CD4-positive, alpha-beta T cell treated with Interleukin-4 for 4 hours (primary cell): ENCODE measurements at places on chromosomes 2 and 18.

DNA sequence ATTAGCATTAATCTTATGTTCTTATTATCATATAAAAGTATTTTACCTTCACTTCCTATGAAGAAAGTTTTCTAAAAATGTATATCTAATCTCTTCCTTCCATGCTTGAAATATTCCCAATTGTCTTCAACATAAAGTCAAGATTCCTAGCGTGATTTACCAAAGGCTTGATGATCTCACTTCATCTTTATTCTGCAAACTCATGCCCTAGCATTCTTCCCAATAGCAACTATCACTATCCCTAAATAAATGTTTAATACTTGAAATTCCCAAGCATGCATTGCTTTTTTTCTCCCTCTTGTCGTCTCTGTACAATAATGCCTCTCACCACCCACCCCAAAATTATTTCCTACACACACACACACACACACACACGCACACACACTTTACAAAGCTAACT, 125.8 kb downstream of the VWC2L start:
- DNase-seq = no peak

- DNase-seq = no peak
Observed at GRCh38 chr2:198374375-198375082, 570.1 kb downstream of the PLCL1 start.

DNA sequence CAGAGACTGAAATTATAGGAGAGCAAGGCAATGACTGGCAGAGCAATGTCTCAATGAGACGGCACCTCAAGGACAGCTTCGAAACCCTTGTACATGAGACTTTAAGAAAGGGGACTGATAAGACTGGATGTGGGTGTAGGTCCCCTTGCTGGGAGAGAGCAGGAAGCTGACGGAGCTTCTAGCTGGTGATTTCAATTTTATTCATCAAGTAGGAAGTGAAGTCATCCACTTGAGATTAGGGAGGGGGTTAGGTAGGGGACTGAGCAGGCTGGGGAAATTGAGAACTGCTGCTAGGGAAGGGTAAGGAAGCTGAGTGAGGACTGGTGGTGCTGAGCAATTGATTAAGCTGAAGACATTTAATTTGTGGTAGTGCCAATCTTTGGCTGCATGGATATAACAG, 99.5 kb upstream of the ITGB6 start:
- DNase-seq = no peak

DNA sequence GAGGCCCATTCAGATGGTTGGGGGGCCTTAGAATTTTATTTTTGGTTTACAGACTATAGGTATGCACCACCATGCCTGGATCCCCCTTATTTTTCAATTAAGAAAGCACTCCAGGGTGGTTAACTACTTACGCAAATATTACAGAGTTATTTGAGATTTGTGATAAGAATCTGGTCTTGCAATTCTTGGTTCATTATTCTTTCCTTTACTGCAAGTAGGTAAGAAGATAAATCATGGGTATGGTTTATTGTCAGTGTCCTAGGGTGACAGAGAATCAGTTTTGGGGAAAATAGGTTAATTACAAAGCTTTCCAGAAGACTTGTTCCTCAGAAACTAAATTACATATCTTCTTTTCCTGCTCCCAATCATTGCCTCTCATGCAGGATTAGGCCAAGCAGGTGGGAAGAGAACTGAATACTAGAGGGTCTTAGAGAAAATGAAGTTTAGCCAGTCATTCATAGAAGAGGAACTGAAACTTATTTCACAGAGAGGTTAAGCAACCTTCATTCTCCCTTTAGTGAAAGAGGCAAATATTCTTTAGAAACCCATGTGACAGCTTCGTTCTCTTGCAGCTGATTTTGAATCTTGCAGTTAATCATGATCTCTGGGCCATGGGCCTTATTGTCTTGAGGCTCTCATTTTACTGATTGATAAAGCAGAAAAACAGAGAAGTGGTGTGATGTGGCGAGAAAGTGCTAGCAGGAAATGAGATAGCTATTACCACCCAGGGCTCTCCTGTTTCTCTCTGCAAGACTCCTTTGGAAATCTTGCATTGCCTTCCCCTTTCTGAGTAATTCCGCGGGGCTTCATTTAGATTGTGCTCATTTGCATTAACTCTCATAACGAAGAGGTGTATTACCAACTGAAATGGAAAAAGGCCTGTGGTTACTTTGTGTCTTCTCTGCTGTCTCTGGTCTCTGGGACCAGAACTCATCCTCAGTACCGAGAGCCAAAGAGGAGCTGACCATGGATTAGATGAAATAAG, 44.8 kb upstream of the ARHGAP25 start:
- DNase-seq = peak; percentile 5

DNA sequence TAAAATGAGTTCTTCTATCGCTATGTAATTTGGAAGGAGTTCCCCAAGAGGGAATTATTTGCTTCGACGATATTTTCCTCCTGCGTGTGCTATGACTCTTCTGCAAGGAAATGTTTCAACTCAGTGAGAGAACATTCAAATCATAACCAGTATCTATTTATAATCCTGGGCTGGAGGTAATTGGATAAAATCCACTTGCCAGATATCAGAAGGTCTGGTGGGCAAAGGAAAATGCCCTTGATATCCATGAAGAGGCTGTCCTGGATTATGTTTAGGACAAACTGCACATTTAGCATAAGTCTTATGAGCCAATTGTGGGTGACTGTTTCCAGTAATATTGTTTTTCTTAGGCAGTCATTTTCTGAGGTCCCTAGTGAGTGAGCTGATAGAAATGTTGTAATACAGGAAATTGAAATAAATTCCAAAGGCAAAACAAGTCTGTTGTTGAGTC, 17.7 kb downstream of the RPIA start:
- no peak for DNase-seq

DNA sequence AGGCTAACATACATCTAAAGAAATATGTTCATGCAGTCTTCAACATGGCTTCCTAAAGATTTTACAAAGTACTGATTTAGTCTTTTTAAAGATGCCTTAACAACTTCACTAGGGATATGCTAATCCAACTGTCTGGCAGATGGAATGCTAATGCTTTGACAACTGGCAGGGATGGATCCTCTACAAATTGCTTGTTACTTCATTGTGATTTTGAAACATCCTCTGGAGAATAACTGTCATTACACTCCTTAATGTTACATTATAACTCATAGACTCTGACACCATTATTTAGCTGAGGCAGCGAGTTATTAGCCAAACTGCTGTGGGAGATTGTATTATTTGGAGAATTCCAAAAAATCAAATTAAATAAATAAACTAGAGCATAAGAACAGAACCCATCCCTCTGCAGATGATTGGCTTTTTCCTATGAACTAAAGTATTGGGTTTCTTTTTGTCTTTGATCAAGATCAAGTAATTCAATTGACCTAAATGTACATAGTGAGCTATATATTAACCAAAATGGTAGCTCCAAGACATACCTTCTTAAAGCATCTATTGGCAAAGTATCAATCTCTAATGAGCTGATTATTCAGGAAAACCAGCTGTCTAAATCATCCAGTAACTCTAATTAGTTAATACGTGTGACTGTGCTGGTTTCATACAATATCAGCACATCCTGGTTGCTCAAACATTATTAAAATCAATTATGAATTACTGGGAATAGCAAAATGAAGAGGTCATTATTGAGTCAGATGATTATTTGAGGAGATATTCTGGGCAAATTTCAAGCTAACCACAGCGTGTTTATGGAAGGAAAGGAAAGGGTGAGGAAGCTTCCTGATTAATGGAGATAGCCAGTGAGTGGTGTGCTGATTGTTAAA, 321.3 kb upstream of the TFPI start:
- no peak for DNase-seq

DNA sequence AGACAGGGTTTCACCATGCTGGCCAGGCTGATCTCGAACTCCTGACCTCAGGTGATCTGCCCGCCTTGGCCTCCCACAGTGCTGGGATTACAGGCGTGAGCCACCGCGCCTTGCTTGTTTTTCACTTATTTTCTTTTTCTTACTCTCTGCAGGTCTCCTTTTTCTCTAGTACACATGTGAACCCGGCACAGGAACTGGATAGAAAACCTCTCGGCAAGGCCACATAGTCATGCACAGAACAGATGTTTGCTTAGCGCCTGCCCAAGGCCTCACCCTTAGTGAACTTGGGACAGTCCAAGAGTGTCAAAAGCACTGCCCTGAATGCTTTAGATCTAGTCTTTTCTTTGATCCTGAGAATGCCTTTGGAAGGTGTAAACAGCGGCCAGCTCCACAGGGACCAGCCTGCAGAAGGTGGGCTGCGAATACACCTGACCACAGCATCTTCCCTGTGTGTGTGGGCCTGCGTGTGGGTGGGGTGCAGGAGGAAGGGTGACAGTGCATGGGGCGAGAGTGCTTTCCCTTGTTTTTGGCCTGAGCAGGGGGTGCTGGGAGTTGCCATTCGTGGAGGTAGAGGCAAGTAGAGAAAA, 27.0 kb downstream of the IMPA2 start:
- no peak for DNase-seq
